Astrocyte of the hippocampus (primary cell): ENCODE measurements at places on chromosomes 16 and 17.

- no peak for DNase-seq
These were observed 873 bp upstream of the RPS2 start for GRCh38 chr16:1965396-1966001.

DNA sequence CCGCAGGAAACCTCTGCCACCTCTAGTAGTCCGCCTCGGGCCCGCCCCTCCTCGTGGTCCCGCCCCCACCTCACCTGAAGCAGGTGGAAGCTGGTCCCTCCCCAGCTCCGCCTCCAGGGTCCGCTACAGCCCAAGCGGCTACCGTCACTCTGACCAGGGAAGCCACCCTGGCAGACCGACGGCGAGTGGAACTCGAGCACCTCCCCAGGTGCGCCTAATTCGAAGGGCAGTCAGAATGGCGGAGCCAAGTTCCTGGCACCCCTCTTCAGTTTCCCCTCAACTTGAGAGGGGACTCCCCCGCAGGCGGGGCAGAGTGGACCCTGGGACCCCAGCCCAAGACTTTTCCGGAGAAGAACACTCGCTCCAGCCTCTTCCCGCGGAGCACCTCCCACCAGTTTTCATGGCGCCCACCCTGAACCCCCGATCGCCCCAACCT is 507 bp downstream of the FHOD1 start:
- peak; percentile 47 for DNase-seq

- DNase-seq = no peak
These were observed 176.6 kb upstream of the IRX6 start for GRCh38 chr16:55147396-55147795.

GRCh38 chr17:28710861-28711722 is 596 bp downstream of the PROCA1 start:
- peak; percentile 97 for DNase-seq

DNA sequence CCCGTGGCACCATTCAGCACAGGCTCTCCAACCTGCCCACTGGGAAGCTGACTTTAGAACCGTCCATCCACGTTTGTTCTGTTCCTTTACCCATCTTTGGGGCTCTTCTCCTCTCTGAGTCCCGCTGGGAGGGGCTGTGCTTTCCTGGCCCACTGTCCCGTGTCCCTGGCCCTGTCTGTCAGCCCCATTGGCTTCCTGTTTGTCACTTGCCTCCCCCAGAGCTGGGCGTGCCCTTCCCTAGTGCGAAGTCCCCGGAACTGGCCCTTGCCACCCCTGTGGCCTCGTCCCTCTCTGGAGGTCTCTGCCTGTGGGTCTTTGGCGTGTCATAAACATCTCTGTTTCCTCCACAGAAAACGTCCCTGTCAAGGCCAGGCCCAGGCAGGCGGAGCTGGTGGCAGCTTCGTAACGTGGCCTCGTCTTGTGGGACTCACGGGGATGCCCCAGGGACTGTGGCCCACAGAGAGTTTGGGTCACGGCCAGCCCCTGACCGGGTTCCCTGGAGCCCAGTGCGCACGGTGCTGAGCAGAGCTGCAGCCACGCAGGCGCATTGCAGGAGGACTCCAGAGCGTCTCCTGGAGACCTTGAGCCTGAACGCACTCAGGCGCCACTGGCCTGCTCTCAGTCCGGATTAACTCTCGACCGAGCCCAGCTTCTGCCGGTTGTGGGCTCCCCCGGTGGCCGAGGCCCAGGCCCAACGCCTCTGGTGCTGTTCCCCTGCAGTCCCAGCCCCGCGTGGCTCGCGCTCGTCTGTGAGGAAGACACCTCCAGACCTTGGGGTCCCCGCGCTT is 7.3 kb downstream of the CHMP6 start:
- DNase-seq = no peak

DNA sequence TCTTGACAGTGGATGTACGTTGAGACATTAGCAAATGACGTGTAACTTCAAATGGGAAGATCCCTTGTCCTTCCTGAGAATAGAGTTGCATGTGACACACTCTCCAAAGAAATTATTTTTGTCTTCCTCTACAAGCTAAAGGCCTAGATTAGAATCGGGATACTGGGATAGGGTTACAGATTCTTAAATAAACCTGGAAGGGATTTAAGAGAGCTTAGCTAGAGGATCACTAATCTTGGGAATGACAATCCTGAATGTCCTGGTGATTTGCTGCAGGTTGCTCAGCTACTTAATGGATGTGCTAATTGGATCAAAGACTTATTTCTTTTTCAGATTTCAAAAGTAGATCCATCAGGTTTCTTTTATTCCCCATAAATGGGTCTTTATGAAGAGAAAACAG is 101.9 kb downstream of the KCNJ2 start:
- no peak for DNase-seq

- peak; percentile 70 for DNase-seq
These were observed 405.5 kb downstream of the CPPED1 start for GRCh38 chr16:12398029-12398682.

GRCh38 chr16:89860747-89861304 is 12.6 kb upstream of the TCF25 start:
- peak; percentile 72 for DNase-seq

- no peak for DNase-seq
These were observed 42.0 kb upstream of the RPL38 start for GRCh38 chr17:74161503-74161875.

- DNase-seq = peak; percentile 16
These were observed 41.4 kb upstream of the PIRT start for GRCh38 chr17:10879190-10879836.

GRCh38 chr16:77853161-77853560 is 64.8 kb downstream of the VAT1L start:
- no peak for DNase-seq

DNA sequence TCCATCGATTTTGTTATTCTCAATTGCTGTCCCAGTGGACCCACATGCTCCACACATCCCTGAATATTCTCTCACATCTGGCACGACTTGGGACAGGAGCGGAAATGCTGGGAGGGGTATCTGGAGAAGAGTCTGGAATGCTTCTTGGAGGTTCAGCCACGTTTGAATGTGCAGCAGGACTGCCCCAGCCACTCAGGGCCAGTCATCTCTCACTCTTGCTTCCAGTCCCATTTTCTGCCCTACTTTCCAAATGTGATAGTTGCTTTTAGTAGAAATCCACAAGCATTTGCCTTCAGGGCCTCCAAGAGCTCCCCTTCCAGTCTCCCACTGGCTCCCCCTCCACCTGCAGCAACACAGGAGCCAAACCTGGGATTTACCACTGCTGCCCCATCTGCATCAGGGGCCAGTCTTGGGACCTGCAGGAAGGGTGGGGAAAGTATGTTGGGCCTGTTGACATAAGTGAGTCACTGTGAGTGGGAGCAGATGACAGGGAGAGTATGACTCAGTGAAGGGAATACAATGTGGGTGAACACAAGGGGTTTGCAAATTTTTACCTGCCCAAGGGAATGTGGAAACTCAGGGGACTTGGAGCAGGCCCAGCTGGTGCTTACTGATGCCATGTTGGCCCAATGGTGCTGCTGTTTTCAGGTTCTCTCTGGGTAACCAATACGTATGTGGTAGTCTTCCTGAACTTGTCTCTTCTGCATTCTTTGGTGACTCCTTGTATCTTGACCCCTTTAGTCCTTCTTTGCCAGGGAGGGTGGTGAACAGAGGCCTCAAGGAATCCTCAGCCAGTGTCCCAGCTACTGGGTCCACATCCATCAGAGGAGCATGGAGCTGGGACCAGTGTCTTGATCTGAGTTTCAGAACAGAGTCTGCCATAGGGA is 78.8 kb upstream of the CRHR1 start:
- DNase-seq = peak; percentile 9

- no peak for DNase-seq
These were observed 21.7 kb downstream of the CENPX start for GRCh38 chr17:82000803-82001570.

GRCh38 chr16:53142823-53143568 is 88.2 kb downstream of the CHD9 start:
- no peak for DNase-seq

GRCh38 chr16:1334739-1335138 is 1.3 kb downstream of the BAIAP3 start:
- DNase-seq = no peak

DNA sequence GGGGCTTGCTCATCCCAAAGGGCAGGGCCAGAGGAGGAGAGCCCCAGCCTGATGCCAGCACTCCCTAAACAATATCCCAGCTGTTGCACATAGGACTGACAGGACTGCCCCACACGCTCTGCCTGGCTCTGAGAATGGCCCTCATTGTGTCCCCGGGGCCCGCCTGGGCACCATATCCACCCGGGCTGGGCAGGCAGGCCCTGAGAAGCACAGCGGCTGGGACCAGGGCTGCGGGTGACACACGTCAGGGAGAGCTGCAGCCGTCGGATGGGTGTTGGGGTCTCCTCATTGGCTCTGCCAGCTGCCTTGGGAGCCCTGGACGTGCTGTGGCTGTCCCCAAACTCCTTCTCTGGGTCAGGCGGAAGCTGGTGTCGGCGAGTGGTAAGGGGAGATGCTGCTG is 4.2 kb downstream of the BCAR1 start:
- no peak for DNase-seq

- DNase-seq = no peak
These were observed 70.4 kb downstream of the MMD start for GRCh38 chr17:55351226-55351625.
